ENCODE measurements at places on chromosomes 3 and 15. TPM values are rescaled to one million over a fixed set of nuclear protein-coding genes. Genes with fewer than 3 reads are reported as not detected.

CCDC33 gene
- not detected for total RNA-seq

TMC3 gene
- not detected for total RNA-seq

KCNH8 gene
- total RNA-seq: 0.07 TPM

GOLGA8T gene
- not detected for total RNA-seq

RGMA gene
- 4.5 TPM for total RNA-seq

SAMD7 gene
- not detected for total RNA-seq

DNA sequence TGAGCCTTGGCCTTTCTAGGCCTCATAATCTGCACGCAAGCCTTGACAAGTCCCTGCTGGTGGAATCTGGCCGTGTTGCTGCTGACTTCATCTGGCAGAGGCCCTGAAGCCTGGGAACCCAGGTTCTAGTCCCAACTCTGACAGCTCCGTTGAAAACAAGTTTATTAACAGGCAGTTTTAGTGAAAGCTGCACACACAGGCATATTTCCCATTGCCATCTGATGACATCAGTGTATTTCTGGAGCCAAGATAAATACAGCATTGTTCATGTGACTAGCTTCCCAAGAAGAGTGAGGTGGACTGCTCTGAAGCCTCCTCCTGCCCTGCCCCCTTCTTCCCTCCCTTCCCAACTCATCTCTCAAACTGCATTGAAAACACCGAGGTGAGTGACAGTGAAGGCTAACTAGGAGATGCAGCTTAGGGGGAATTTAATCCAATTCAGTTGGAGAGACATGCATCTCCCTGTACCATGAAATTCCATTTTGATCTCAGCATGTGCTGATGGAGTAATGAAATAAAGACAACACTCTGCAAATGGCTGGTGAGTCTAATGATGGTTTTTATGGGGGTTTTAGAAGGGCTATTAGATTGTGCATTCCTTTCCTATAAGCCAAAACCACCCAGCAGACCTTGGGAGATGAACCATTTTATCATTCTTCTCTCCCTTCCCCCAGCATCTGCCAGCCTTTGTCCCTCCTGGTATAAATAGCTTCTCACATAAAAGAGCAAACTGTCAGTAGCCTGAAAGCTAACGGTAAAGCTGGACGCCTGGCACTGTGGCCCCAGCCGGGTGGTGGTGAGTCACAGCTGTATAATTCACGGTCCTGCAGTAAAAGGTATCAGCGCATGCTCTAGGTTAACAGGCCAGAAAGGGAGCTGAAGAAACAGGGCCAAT, 38.0 kb downstream of the PRICKLE2 start:
- DNase-seq: peak; percentile 23

DNA sequence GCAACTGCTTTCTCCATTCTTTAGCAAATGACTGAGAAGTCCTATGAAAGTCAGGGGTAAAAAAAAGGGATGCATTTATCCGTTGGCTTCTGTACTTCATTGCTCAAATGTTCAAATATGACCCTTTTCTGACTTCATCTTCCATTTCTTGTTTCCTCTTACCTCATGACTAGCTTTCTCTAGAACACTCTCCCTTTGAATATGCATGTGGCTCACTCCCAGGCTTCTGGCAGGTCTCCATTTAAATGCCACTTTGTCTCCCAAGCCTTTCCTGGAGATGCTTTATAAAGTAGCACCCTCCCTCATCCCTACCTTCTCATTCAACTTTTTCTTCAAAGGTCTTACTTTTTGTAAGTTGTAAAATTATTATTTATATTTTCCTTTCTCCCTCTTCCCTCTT, 781.8 kb downstream of the NAALADL2 start:
- DNase-seq: no peak

DNA sequence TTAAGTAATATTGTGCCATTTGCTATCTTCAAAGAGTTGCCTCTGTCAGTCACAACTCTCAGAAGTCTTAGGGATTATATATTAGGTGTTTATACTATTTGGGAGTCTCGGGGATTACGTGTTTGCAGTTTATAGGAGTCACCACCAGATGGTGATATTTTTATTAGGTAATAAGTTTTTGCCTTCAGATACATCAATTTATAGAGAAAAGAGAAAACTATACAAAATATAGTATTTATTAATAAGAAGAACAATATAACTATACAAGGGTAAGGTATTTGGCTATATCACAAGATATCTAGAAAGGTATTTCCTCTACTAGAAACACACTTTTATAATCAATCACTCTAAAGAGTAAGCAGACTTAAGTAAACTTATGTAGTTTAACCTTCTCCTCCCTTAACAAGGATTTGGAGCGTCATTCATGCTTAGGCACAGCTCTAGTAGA, 10.7 kb upstream of the DHX36 start:
- DNase-seq: no peak

DNA sequence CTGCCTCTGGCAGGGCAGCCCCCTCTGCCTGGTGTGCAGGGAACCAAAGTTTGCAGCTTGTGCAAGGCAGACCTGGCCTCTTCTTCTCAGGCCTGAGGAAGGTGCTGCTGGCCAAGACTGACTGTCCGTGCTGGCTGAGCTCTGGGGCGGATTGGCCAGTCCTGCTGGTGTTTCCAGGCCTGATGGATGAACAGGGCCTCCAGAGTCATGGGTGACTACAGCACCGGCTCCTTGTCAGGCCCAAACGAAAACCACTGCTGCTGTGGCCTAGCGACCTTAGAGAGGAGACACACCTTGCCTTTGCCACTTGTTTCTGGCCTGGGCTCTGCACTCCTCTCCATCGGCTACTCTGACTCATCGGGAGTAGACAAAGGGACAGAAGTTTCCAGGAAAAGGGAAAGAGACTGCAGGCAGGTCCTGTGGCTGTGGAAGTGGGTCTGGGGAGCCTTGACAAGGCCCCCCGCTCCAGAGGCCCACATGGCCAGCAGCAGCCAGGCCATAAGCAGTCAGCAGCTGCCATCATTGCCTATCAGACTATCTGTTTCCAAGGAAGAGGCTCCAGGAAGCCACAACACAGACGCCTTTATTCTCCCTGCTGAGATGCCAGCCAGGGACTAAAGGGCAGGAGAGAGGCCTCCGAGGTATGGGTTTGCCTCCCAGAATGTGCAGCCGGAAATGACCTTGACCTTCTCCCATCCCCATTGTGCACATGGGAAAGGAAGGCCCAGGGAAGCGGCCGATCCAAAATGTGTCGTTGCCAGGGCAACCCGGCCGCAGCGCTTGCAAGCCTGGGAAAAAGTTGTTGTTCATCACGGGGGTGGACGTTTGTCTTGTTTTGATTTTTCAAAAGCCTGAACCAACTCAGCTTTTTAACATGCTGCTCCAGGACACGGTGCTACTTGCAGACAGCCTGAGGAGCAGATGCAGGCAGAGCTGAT, 160.5 kb downstream of the CHSY1 start:
- DNase-seq: no peak

DNA sequence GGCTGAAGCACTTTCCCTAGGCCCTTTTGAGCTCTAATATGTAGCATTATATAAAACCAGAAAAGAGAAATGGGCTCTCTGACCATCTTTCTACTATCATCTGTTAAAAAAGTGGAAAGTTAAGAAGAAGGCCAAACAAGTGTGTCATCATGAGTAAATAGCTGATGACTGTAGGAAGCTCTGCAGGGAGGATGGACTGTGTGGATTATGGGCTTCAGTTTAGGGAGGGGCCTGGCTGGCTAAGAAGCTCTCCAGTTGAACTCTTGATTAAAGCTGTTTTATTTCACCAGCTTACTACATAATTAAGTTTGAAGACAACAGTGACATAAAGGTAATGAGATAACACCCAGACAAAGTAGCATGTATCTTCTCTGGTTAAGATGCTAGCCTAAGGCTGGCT, 30.6 kb downstream of the INTS14 start:
- DNase-seq: no peak

DNA sequence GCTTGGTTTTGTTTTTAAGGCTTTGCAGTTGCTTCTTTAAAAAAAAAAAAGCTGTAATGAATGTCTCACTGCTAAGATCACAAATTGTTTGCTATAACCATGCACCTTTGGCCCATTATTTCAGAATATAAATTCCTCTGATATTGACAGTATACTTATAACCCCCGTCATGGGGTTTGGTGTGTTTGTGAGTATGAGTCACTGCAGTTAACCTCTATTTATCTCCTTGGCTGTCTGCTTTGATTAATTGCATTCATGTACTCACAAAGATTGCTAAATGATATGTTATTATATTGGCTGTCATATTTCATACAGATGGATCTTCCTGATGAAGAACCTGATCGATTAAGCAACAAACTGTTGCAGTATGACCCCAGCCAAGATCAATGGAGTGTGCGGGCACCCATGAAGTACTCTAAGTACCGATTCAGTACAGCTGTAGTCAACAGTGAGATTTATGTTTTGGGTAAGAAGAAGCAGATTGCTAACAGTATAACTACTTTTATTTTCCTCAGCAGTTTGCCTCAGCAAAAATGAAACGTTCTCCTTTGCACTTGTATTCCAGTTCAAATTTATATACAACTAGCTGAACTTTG, 14.9 kb downstream of the KBTBD12 start:
- DNase-seq: no peak

GRCh38 chr3:108524537-108524936, 14.1 kb upstream of the MYH15 start:
- no peak for DNase-seq
